ENCODE measurements at places on chromosomes 5 and 9.

GRCh38 chr9:69131682-69132081 is 42.4 kb upstream of the TJP2 start:
- no peak for DNase-seq

GRCh38 chr5:74007193-74007592 is 381.2 kb downstream of the ARHGEF28 start:
- no peak for DNase-seq

DNA sequence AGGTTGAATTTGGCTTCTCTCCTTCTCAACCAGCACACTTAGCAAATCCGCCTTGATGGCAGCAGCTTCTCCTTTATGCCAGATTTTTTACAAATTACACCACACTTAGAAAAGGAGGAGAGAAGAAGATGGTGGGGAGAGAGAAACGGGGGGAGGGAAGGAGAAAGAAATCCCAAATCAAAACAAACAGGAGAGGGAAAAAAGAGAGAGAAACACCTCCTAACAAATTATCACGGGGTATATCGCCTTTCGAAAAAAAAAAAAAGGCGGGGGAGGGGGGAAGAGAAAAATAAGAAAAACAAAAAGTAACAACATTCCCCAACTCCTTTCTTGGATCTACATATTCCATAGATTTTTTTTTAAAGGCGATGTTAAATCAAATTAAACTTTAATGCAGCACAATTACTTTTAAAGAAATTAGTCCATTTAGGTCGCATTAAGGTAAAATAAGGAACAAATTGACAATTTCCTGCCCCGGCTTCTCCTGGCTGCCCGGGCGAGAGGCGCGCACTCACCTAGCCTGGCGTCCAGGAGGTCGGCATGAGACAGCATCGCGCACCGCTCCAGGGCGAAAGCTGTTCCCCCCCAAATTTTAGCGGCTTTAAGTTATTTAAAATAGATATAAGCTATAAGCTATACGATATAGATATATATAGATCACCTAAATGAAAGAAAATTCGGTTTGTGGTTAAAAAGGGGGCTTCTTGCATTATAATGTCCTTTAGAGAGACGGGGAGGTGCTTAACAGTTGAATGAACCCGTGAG is at the start of gene OTP:
Gene OTP (minus strand): TSS at position 716 of the 765 bp plus-strand sequence. CDS start 164 bp downstream, at position 552.
- DNase-seq, result no peak

GRCh38 chr5:126456217-126456820 is 33.1 kb downstream of the GRAMD2B start:
- no peak for DNase-seq

Measured in activated CD4-positive, CD25-positive, alpha-beta regulatory T cell treated with anti-CD3 and anti-CD28 coated beads, Interleukin-2, amount 50 U/mL, for 16 hours (primary cell).